ENCODE measurements at places on chromosomes 4 and X.

GRCh38 chr4:69816236-69816635 is 43.7 kb downstream of the SULT1E1 start:
- DNase-seq, result no peak

- no peak for DNase-seq
Observed at GRCh38 chr4:8540991-8541390, 39.2 kb upstream of the GPR78 start.

GRCh38 chr4:73308286-73308685 is 49.7 kb upstream of the ANKRD17 start:
- DNase-seq, result no peak

- DNase-seq, result no peak
Observed at GRCh38 chr4:73451404-73451803, 15.4 kb downstream of the AFP start.

DNA sequence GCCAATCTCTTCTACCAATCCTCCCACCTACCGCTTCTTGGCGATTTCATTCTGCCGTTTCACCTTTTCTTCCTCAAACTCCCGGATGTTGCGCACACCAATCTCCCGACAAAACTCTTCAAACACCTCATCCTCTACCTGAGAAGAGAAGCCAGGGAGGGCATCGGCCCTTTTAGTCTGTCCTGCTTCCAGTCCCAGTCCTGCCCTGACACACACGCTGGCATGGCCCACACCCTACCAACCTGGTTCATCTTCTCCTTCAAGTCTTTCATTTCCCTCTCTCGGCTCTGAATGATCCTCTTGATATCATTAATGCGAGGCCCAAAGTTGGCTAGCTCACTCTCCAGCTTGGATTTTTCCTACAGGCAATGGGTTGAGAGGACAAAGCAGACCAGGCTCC is 18.9 kb downstream of the SMC1A start:
- DNase-seq, result no peak

DNA sequence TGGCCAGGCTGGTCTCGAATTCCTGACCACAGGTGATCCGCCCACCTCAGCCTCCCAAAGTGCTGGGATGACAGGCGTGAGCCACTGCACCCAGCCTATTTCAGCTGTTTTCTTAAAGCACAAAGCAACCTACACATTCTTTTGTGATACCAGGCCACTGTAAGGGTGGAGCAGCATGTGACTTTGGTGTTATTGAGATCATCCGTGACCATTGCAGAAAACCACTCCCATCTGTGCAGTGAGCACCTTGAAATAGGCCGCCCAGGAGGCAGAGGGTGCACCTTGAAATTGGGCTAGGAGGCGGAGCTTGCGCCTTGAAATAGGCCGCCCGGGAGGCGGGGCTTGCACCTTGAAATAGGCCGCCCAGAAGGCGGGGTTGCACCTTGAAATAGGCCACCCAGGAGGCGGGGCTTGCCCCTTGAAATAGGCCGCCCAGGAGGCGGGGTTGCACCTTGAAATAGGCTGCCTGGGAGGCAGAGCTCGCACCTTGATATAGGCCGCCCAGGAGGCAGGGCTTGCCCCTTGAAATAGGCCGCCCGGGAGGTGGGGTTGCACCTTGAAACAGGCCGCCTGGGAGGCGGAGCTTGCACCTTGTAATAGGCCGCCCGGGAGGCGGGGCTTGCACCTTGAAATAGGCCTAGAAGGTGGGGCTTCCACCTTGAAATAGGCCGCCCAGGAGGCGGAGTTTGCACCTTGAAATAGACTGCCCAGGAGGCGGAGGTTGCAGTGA is 9.0 kb upstream of the SLC25A6 start:
- peak; percentile 38 for DNase-seq

DNA sequence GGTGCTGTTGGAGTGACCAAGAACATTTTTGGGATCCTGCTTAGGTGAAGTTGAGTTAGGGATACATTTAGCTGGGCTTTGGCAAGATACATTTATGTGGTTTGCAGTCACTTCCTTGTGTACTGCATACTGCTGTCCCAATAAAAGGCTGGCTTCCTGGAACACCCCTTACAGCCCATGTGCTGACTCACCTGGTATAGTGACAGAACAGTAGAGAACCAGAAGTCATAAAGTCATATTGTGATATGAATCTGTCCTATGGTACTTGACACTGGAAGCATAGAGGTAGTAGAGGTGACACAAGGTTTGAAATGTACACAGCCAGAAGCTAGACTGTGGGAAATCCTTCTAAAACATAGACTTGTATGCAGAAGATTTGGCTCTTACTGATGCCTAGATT is 55.3 kb upstream of the SLC25A43 start:
- DNase-seq, result no peak

DNA sequence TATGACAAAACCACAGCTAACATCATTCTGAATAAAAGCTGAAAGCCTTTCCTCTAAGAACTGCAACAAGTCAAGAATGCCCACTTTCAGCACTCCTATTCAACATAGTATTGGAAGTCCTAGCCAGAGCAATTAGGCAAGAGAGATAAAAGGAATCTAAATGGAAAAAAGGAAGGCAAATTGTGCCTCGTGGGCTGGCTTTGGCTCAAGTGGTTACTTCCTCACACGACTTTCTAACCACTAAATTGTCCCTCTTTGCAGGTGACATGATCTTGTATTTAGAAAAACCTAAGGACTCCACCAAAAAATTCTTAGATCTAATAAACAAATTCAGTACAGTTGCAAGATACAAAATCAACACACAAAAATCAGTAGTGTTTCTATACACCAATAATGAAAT is 57.2 kb downstream of the SCML2 start:
- no peak for DNase-seq

- no peak for DNase-seq
Observed at GRCh38 chrX:32501606-32502005, 709.7 kb downstream of the DMD start.

- no peak for DNase-seq
Observed at GRCh38 chr4:38415682-38416081, 248.3 kb upstream of the KLF3 start.

DNA sequence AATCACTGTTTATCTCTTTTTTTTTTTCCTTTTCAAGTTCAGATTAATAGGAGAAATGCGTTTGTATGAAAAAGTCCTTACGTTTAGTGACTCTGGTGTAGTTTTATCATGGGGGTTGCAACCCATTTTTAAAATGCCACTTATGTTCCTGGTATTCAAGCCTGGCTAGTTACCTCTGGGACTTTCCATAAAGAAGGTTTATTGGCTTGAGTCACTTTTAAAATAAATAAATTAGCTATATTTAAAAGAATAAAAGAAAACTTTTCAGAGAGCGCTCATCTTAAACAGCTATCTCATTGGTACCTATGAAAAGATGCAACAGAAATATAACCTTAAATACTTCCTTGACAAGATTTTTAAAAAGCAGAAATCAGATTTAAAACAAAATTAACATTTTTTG is 275.0 kb upstream of the IL1RAPL1 start:
- DNase-seq, result no peak

- DNase-seq, result no peak
Observed at GRCh38 chr4:5940470-5941203, 47.8 kb upstream of the CRMP1 start.

GRCh38 chr4:72243641-72244040 is 211.8 kb downstream of the NPFFR2 start:
- DNase-seq, result no peak

GRCh38 chr4:123018396-123018775 is 96.0 kb upstream of the NUDT6 start:
- DNase-seq, result no peak

GRCh38 chr4:26052663-26053541 is 138.9 kb downstream of the SMIM20 start:
- no peak for DNase-seq

DNA sequence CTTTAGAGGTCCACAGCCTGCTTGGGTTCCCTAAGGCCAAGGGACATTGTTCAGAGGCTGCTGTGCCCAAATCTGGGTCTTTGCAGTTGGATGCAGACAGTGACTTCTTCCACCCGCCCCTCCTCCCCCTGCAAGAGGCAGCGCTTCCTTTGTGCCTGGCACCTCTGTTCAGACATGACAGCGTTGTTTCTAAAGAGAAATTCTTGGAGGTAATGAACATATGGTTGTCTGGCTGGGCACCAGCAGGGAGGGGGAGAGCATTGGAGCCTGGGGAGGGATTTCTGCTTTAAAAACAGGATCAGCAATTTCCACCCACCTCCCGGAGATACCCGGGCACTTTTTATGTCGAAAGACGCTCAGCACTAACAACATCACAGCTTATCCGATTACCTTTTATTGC is 51.5 kb downstream of the PSAPL1 start:
- no peak for DNase-seq

DNA sequence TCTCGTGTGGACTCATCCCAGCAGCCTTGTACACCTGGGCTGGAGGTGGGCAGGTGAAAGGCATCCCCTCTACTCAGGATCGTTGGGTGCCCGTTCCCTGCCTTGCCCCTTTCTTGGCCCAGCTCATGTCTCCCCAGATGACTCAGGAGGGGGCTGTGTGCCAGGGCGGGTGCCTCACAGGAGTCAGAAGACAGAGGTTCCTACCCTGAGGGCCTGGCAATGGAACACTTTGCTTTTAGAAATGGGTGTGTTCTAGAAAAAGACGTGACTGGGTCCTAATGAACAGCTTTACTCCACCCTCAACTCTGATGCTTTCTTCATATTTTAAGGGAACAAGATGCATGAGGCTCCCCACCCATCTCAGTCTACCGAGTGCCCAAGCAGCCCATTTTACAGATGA is 22.5 kb upstream of the TRIM2 start:
- no peak for DNase-seq

- no peak for DNase-seq
Observed at GRCh38 chrX:78922754-78923153, 22.4 kb upstream of the P2RY10 start.

- DNase-seq, result no peak
Observed at GRCh38 chr4:23888421-23889319, 1.2 kb downstream of the PPARGC1A start.

All from stimulated activated CD8-positive, alpha-beta memory T cell treated with anti-CD3 and anti-CD28 coated beads, Interleukin-4, amount 100 ng/mL, for 48 hours (primary cell).